MCF 10A (cell line): ENCODE measurements at places on chromosomes 5 and 9. TPM values are rescaled to one million over a fixed set of nuclear protein-coding genes. Genes with fewer than 3 reads are reported as not detected.

RAPGEF6 gene
- 20.5 and 23.4 TPM in 2 replicates for total RNA-seq

ANKRD34B gene
- not detected in 2 replicates for total RNA-seq

ZNF883 gene
- 0.51 and 0.59 TPM in 2 replicates for total RNA-seq

LCN1 gene
- total RNA-seq, result not detected in 2 replicates

TXN gene
- 349 TPM in 2 replicates for total RNA-seq

SHISAL2B gene
- total RNA-seq, result not detected in 2 replicates

C9orf153 gene
- 0.19 TPM in 1 of 2 replicates, not detected in the other for total RNA-seq

ZNG1F gene
- total RNA-seq, result 17.4 and 30.5 TPM in 2 replicates

BRIX1 gene
- 36.0 and 50.8 TPM in 2 replicates for total RNA-seq

SLC34A1 gene
- total RNA-seq, result not detected in 2 replicates

C5orf46 gene
- total RNA-seq, result 2.1 and 5.7 TPM in 2 replicates

CD274 gene
- 1.9 and 2.6 TPM in 2 replicates for total RNA-seq

CCDC152 gene
- total RNA-seq, result not detected in 2 replicates

SNCB gene
- total RNA-seq, result not detected in 2 replicates

IL5 gene
- total RNA-seq, result not detected in 2 replicates

GPR150 gene
- total RNA-seq, result not detected in 2 replicates

PLEKHG4B gene
- not detected in 2 replicates for total RNA-seq

SMIM3 gene
- total RNA-seq, result 21.7 and 26.1 TPM in 2 replicates

PDGFRB gene
- 0.07 and 0.63 TPM in 2 replicates for total RNA-seq

COL23A1 gene
- 0.10 TPM in 1 of 2 replicates, not detected in the other for total RNA-seq

PHF24 gene
- not detected in 2 replicates for total RNA-seq

MRPL22 gene
- total RNA-seq, result 123 and 127 TPM in 2 replicates

DAB2 gene
- total RNA-seq, result 0.68 and 2.1 TPM in 2 replicates

KIF4B gene
- total RNA-seq, result not detected in 2 replicates

P4HA2 gene
- 53.1 and 91.1 TPM in 2 replicates for total RNA-seq

BARHL1 gene
- not detected in 2 replicates for total RNA-seq
